Stimulated activated CD8-positive, alpha-beta memory T cell treated with anti-CD3 and anti-CD28 coated beads, Interleukin-15, amount 100 ng/mL, for 48 hours (primary cell): ENCODE measurements at places on chromosomes 7 and 10.

DNA sequence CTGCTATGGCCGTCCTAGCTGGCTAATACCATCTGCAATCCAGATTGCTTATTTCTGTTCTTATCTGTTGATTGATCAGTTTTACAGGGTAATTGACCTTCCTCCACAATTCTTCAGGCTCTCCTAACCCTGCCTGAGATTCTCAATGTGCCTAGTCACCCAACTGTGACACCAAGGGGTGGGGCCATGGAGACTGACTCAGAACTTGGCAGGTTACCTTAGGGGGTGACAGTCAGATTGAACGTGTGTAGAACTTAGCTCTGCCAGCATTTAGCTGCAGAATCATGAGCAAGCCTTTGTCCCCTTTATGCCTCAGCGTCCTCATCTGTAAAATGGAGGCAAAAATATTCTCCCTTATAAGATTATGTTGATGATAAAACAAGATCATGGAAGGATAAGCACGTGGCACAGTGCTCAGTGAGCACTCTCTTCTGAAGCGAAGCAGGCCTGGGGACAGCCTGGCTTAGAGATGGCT lies 19.1 kb upstream of the LEP start:
- no peak for DNase-seq

- DNase-seq = no peak
These were observed 10.2 kb upstream of the EPHA1 start for GRCh38 chr7:143418681-143419458.

DNA sequence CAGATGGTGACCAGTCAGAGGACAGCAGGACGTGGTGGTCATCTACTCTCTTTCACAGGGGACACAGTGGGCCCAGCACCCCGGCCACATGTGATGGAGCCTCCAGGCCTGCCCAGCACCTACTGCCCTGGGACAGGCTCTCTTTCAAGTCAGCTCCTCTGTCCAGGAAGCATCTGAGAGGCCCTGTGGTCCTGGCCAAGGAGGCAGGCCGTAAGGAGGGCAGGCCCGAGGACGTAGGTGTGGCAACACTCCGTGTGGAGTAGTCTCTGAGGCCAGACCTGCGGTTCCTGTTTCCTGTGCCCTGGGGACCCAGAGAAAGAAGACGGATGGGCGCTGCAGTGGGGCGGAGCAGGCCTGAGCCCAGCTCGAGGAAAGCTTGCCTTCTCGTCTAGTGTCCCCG lies 179.2 kb downstream of the EBF3 start:
- DNase-seq = no peak

DNA sequence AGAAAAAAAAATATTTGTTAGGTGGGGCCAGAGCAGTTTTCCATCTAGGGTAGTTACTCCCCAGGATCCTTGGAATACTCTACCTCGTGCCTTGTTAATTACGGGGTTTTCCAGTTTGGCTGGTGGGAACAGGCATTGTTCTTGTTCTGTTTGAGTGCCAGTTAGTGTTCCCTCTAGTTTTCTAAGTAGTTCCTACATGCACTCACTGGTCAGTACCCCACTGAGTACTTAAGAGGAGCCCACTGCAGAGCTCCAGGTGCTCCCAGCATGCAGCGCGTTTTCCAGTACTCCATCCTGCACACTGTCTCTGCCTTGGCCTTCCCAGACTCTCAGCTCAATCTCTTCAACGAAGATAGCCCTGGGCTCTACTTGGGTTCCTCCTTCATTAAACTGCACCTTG lies 58.0 kb downstream of the AHCYL2 start:
- DNase-seq = no peak

GRCh38 chr10:107692072-107692471 lies 527.6 kb upstream of the SORCS1 start:
- DNase-seq = no peak
